ENCODE measurements at places on chromosomes 4 and X.

DNA sequence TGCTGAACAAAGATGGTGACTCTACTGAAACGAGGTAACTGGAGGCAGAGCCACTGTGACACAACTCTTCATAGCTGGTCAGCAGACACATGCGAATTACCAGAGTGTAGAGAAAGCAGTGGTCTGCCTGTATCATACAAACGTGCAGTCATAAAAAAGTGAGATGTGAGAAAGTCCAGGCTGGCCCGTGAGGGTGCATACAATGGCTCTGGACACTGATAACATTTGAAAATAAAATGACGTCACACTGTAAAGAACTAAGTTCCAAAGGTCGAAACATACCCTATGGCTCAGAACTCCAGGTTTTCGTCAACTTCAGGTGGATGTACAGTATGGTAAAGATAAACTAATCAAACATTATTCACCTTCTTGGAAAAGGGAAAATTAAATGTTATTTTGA lies 95.7 kb downstream of the SHISA3 start:
- DNase-seq = no peak

DNA sequence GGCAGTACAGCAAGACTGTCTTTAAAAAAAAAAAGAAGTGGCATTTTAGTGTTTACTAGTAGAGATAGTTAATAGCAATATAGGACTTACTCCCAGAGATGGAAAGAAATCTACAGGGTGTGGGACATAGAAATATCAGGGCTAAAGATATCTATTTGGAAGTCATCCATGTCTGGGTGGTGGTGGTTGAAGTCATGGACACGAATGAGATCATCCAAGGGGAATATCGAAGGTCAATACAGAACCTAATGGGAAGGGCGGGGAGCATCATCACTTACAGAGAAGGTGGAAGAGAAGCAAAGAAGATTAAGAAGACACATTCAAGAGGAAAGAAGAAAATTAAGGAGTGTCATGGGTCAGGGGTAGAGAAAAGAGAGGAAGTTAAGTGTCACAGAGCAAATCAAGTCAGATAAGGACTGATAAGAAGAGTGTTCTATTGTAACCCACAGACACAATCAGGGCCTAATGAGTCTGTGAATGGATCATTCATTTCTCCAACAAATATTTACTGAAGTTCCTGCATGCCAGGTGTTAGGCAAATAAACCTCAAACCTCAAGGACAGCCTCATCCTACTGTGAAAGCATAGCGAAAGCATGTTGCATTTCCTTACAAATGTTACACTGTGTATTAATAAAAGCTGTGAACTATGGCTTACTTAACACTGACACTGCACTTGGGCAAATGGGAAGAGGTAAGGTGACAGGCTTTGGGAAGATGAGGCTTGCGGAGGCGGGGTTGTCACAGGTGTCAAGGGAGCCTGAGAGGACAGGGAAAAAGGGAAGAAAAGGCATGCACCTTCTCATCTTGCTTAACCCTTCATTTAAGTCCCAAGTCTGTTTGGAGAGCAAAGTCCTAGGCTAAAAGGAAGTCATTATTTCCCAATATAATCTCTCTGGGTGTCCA lies 65.3 kb downstream of the ELOVL6 start:
- DNase-seq = no peak

DNA sequence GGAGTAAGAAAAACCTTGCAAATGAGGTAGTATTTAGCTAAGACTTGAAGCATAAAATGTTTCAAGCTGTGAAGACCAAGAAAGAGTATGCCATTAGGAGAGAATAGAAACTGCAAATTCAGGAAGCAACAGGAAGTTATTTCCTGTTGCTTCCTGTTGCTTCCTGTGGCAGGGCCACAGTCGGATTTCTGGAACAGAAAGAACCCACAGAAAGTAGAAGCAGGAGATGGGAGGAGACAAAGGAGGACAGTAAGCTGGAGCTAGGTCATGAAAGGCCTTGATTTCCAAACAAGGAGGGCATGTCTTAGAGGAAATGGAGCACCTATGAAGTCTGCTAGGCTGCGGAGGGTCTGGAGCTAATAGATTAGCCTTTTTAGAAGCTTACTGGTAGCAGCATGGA lies 17.2 kb downstream of the ASB11 start:
- no peak for DNase-seq

DNA sequence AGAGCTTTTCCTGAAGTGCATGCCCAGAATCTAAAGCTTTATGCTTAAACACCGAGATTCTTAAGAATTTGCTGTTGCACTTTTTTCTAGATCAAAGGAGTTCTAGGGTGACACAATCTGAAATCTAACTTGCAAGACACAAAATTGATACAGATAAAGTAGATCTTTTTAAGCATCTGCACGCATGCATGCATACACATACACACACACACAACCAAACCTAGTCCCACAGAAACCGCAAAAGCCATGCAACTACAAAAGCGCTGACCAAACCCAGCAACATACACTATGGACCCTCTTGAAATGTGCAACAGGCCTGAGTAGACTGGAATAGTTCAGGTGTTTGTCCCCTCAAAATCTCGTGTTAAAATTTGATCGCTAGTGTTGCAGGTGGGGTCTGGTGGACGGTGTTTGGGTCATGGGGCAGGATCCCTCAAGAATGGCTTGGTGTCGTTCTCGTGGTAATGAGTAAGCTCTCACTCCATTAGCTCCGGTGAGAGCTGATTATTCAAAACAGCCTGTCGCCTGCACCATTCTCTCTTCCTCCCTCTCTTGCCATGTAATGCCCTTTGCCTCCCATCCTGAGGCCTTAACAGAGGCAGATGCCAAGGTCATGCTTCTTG lies 52.7 kb downstream of the IRF2 start:
- no peak for DNase-seq

GRCh38 chrX:2559124-2559523 lies 58.3 kb upstream of the DHRSX start:
- DNase-seq = no peak

DNA sequence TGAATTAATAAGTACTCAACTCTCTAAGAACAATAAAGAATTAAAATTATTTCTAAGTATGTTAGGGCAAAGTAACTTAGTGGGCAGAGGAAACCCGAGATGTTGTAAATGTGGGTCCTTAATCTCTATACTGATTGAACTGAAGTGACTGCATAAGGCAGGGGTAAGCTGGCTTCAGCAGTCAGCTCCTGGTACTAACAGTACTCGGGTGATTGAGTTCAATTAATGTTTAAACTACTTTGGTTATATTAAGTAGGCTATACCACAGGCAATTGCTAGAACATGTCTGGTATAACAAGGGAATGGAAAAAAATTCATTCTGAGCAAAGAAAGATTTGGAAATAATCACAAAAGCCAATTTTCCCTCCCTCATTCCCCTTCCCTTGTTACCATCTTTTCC lies 90.7 kb downstream of the LNX1 start:
- no peak for DNase-seq

GRCh38 chr4:67931256-67931655 lies 32.0 kb downstream of the TMPRSS11A start:
- no peak for DNase-seq

DNA sequence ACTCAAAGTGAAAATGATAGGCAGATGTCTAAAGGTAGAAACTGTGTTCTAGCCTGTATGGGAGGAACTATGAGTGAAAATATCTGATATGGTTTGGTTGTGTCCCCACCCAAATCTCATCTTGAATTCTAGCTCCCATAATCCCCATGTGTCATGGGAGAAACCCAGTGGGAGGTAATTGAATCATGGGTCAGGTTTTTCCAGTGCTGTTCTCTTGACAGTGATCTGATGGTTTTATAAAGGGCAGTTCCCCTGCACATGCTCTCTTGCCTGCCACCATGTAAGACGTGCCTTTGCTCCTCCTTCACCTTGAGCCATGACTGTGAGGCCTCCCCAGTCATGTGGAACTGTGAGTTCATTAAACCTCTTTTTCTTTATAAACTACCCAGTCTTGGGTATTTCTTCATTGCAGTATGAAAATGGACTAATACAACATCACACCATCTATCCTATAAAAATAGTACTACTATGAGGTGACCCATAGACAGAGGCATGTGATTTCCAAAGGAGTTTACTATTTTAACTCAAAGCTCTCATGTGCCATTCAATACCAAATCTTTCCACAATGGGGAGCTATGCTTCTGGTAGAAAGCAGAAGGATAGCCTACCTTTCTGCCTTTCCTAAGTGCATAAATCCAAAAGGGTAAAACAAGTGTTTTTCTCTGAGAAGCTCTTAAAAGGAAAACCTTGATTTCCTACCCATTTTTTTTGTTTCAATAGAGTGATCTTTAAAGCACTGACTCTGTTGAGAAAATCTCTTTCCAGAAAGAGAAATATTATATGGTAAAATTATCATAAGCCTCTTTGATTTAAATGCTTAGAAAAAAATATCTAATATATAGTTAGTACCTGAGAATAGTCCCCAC lies 38.8 kb downstream of the SEC31A start:
- no peak for DNase-seq

DNA sequence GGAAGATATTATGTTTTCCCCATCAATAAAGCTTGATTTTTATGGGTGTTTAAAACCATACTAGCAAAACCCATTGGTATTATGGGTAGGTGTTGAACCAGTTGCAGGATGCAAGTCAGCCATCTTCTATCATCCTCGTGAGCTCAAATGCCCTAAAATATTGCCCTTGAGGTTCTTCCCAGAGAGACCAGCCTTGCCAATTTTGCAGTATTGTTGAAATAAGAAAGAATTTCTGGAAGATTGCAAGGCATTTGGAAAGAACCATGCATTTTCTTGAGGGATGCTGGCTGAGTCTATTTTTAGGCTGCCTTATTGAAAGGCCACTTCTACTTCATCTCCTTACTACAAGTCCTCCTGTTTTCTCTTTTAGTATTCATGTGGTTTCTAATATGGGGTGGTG lies 60.9 kb upstream of the SOD3 start:
- no peak for DNase-seq

DNA sequence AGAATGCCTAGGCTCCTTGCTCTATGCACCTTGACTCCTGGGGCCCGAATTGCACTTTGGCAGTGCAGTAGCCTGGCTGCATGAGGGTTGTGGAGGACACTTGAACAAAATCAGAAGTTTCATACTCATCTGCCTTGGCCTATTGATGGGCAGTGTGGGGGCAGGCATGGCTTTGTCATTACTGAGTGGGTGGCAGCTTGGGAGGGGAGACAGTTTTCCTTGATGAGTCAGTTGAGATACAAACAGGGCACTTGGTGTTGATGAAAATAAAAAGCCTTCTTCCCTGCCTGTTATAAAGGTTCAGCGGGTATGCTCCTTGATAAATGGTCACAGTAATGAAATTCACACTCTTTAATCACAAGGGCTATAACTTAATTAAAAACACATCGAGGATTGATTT lies 126.8 kb upstream of the MAMLD1 start:
- no peak for DNase-seq

Data from HFF-Myc (cell line).